Esophagus squamous epithelium (tissue), 5 donors: ENCODE measurements at places on chromosomes 11 and 22. TPM values are rescaled to one million over a fixed set of nuclear protein-coding genes. Genes with fewer than 3 reads are reported as not detected.
A peak's percentile ranks its signal among the peaks of the same experiment; 100 is the strongest.

GRCh38 chr11:31387379-31387778, 17.7 kb downstream of the DNAJC24 start:
- no peak overlapping the region for H3K27ac ChIP-seq
- H3K4me3 ChIP-seq = no peak overlapping the region
- no peaks in the 10 kb centered on the region for H3K27me3 ChIP-seq
- no peak for DNase-seq
- H3K4me1 ChIP-seq = no peaks in the 10 kb centered on the region
- H3K36me3 ChIP-seq = peaks cover 7% of the 10 kb centered on the region

Gene HBB
- total RNA-seq = 7.9 TPM

Gene OR56A1
- total RNA-seq = not detected

DNA sequence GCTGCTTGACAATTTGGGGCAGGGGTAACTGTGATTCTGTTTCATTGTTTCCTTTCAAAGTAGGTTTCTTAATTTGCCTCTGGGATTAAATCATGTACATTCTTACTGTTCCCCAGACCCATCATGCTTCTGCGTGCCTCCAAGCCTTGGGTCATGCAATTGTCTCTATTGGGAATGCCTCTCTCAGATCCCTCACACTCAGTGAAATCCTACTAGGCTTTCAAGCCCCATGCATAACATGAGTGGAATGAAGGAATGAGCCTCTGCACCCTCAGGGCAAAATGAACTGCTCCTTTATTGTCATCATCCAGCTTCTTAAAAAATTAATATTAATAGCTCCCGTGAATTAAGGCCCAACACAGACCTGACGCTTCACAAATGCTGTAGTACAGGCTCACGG, 381.7 kb downstream of the TENM4 start:
- H3K4me1 ChIP-seq = no peaks in the 10 kb centered on the region
- H3K27me3 ChIP-seq = no peaks in the 10 kb centered on the region
- H3K36me3 ChIP-seq = no peaks in the 10 kb centered on the region
- H3K27ac ChIP-seq = no peak overlapping the region

DNA sequence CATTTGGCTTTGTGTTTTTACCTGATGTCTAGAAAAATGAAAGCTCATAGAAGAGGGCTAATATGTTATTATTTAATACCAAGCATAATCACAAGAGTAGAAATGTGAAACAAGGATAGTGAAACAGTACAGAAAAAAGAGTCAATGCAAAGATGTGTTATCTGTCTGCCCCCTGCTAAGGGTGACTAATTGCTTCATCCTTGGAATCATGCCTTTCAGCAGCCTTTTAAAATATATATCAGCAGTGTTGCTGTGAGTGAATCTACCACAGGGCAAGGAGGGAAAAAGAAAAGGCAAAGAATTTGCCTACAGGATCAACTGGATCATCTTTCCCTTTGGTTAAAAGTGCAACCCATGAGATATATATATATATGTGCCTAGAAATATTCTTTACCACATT, 867.2 kb upstream of the RAG2 start:
- H3K4me1 ChIP-seq = no peaks in the 10 kb centered on the region
- H3K27me3 ChIP-seq = no peaks in the 10 kb centered on the region
- no peaks in the 10 kb centered on the region for H3K36me3 ChIP-seq
- no peak overlapping the region for H3K27ac ChIP-seq
- no peak for DNase-seq

GRCh38 chr11:33214767-33215166, 42.4 kb upstream of the HIPK3 start:
- H3K4me1 ChIP-seq = no peaks in the 10 kb centered on the region
- no peaks in the 10 kb centered on the region for H3K27me3 ChIP-seq
- no peak overlapping the region for H3K4me3 ChIP-seq

GRCh38 chr11:93741882-93742226, 382 bp downstream of the C11orf54 start:
- no peak for DNase-seq
- H3K4me1 ChIP-seq = peaks cover 12% of the 10 kb centered on the region
- H3K27me3 ChIP-seq = no peaks in the 10 kb centered on the region
- peaks cover 32% of the 10 kb centered on the region for H3K36me3 ChIP-seq
- peak overlapping the region; percentile 95 for H3K27ac ChIP-seq
- H3K4me3 ChIP-seq = peak overlapping the region; percentile 88

Gene SYT9
- total RNA-seq = not detected

DNA sequence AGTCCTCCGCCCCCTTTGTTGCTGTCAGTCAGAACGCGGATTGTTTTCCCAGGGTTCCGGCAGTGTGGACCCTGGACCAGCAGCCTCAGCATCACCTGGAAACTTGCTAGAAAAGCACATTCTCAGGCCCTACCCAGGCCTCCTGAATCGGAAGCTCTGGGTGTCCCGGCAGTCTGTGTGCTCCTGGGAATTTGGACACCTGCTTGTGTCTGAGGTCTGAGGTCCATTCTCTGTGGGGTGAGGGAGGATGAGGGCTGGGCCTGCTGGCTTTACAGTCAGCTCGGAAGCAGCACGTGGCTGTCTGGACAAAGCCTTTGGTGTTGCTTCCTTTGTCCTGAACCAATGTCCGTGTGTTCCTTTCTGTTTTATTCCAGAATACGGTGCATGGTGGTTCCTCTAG, 299.7 kb downstream of the TBC1D22A start:
- H3K27ac ChIP-seq = no peak overlapping the region
- H3K27me3 ChIP-seq = no peaks in the 10 kb centered on the region
- DNase-seq = no peak
- H3K36me3 ChIP-seq = no peaks in the 10 kb centered on the region
- no peaks in the 10 kb centered on the region for H3K4me1 ChIP-seq
- H3K4me3 ChIP-seq = no peak overlapping the region

Gene CDC42EP2
- total RNA-seq = 11.4 TPM

DNA sequence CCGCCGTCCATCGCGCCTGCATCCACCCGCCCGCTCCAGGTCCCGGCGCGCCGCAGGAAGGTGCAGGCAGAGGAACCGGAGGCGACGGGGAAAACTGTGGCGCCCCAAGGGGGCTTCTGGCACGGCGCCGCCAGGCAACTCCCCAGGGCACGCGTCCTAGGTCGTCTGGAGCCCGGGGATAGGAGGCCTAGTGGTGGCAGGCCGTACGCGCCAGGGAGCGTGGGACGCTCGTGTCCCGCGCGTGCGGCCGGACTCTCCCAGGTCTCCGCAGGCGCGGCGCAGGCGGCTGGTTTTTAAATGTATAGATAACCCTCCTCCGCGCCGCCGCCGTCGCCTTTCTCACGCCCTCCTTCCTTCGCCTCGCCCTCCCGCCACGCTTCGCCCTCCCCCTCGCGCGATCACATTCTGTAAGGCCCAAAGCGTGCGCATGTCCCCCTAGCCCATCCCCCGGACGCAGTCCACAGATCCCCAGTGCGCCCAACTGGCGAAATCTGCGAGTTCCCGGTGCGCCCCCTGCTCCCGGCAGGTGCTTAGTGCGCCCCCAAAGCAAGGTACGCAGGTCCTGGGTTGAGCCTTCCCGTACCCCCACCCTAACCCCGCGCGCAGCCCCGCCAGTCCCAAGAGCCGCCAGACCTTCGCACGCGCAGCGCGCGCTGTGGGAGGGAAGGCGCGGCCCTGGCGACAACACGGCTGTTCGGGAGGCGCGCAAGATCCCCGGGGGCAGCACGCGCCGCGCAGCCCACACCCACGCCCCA, at the start of gene ASCL2:
Gene ASCL2 (minus strand): TSS at position 267 of the 755 bp plus-strand sequence. CDS start 256 bp downstream, at position 11.
- peak within 1 kb of the TSS; percentile 83 for H3K27ac ChIP-seq
- no peaks in the 10 kb centered on the region for H3K36me3 ChIP-seq
- H3K4me1 ChIP-seq = peaks cover 32% of the 10 kb centered on the region
- peak within 1 kb of the TSS; percentile 67 for H3K4me3 ChIP-seq
- H3K27me3 ChIP-seq = peaks cover 8% of the 10 kb centered on the region

- no peaks in the 10 kb centered on the region for H3K4me1 ChIP-seq
- no peaks in the 10 kb centered on the region for H3K27me3 ChIP-seq
- DNase-seq = no peak
- no peak overlapping the region for H3K27ac ChIP-seq
- H3K4me3 ChIP-seq = no peak overlapping the region
- H3K36me3 ChIP-seq = no peaks in the 10 kb centered on the region
Observed at GRCh38 chr22:49534386-49534785, 293.3 kb downstream of the BRD1 start.

DNA sequence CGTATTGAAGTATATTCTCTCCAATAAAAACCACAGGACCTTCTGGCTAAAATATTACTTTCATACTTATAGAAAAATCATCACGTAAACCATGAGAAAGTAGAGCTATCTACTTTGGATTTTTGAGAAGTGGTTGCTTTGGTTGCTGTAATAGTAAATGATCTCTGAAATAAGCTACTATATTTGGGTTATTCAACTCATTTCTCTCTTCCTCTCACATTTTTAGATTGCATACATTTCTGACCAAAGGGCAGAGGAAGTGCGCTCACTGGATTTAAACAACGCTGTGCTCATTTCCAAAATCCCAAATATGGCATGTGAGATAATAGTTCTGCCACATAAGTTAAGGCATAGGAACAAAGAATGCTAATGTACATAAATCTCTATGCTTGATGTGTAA, 357.0 kb downstream of the LRRC4C start:
- H3K27ac ChIP-seq = no peak overlapping the region
- no peaks in the 10 kb centered on the region for H3K4me1 ChIP-seq
- H3K36me3 ChIP-seq = no peaks in the 10 kb centered on the region
- H3K27me3 ChIP-seq = no peaks in the 10 kb centered on the region

- peak overlapping the region; percentile 95 for H3K4me3 ChIP-seq
- peaks cover 40% of the 10 kb centered on the region for H3K36me3 ChIP-seq
- H3K27me3 ChIP-seq = no peaks in the 10 kb centered on the region
- DNase-seq = no peak
Observed at GRCh38 chr11:72225411-72225951, 914 bp downstream of the INPPL1 start.

DNA sequence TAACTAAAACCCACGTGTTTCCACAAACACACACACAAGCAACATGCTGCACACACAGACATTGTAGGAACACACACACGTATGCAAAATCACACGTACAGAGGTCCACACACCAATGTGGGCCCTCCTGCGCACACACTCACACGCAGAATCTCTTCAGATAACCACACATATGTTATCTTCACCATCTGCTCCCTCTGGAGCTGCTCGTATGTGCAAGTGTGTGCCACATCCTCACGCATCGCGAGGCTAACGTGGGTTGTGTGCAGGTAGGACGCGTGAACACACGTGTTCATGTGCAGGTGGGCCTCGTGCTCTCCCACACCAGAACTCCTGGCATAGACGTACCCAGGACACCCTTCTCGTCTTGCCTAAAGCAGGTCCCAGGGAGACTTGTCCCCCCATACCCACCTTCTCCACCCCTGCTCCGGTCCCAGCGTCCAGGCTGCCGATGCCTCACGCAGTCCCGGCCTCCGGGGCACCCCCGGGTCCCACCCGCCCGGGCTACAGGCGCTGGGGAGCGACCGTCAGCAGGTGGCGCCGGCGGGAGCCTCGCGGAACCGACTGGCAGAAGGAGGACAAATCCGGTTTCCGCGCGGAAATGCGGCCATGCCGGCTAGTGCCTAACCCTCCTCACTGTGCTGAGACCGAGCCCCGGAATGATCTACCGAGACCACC, 10.3 kb upstream of the IGSF9B start:
- H3K27ac ChIP-seq = no peak overlapping the region
- H3K36me3 ChIP-seq = no peaks in the 10 kb centered on the region
- no peaks in the 10 kb centered on the region for H3K27me3 ChIP-seq
- H3K4me3 ChIP-seq = no peak overlapping the region

Gene P4HA3
- total RNA-seq = 0.19 TPM

DNA sequence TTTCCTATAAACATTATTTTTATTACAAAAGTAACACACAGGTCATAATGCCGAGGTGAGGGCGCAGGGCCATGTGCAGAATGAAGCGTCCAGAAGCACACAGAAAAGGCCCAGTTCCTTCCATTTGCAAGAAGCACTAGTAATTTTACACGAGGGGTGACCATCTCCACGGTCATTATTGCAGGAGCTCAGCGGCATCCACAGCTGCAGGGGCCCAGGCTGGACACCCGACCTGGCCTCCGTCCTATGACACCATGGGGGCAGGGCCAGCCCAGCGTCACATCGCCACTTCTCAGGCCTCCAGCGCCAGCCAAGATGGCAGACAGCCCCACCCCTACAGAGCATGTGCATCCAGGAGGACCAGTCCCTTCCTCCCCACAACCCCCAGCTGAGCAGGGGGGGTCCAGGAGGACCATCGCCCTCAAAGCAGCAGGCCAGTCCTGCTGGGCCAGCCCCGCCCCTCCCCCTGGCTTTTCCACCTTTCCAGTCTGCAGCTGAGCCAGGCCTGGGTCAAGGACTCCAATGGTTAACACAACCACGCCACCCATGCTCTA, 3.5 kb downstream of the IGF2 start:
- H3K4me1 ChIP-seq = peaks cover 30% of the 10 kb centered on the region
- no peaks in the 10 kb centered on the region for H3K36me3 ChIP-seq

DNA sequence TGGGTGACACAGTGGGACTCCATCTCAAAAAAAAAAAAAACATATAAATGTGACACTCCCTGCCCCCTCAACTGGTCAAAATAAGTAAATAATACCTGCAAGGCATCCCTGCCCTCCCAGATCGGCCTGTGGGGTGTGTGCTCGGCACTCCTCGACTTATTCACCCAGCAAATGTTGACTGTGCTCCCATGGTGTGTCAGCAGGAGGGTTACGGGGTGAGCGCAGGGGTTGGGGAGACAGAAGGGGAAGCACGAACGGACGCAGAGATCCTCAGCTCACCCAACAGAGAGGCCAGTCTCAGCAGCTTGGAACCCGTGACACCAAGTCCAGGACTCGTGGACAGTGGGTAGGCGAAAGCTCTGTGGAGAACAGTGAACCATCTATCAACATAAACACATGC, 1.6 kb upstream of the ADM2 start:
- peaks cover 14% of the 10 kb centered on the region for H3K4me1 ChIP-seq
- H3K27me3 ChIP-seq = peaks cover 5% of the 10 kb centered on the region
- no peaks in the 10 kb centered on the region for H3K36me3 ChIP-seq
- no peak for DNase-seq
- no peak overlapping the region for H3K27ac ChIP-seq

Gene PTS
- 41.8 TPM for total RNA-seq

DNA sequence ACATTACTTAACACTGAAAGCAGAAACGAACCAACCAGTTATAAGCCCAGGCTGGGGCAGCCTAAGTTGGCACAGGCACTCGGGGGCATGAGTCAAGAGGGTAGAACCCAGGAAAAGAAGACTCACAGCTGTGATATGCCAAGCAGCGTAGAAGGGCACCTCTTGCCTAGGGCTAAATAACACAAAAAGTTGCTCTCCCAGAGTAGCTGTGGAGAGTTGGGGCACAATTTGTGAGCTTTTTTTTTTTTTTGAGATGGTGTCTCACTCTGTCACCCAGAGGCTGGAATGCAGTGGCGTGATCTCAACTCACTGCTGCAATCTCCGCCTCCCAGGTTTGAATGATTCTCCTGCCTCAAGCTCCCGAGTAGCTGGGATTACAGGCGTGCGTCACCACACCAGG, 8.8 kb downstream of the CLMP start:
- no peaks in the 10 kb centered on the region for H3K27me3 ChIP-seq
- no peak overlapping the region for H3K27ac ChIP-seq
- H3K4me3 ChIP-seq = no peak overlapping the region
- H3K4me1 ChIP-seq = no peaks in the 10 kb centered on the region

GRCh38 chr22:40077646-40078016, 82.9 kb downstream of the FAM83F start:
- no peak overlapping the region for H3K4me3 ChIP-seq
- no peak overlapping the region for H3K27ac ChIP-seq
- H3K4me1 ChIP-seq = peaks cover 19% of the 10 kb centered on the region
- no peak for DNase-seq
- no peaks in the 10 kb centered on the region for H3K36me3 ChIP-seq

GRCh38 chr22:48238966-48239365, 1476.5 kb downstream of the TBC1D22A start:
- no peaks in the 10 kb centered on the region for H3K4me1 ChIP-seq
- no peaks in the 10 kb centered on the region for H3K36me3 ChIP-seq
- H3K27ac ChIP-seq = no peak overlapping the region

Gene MS4A3
- total RNA-seq = not detected

GRCh38 chr11:1892116-1892515, 421 bp upstream of the PRR33 start:
- no peak overlapping the region for H3K4me3 ChIP-seq
- no peak for DNase-seq
- H3K36me3 ChIP-seq = peaks cover 26% of the 10 kb centered on the region
- peaks cover 20% of the 10 kb centered on the region for H3K4me1 ChIP-seq
